Stimulated activated CD8-positive, alpha-beta memory T cell treated with anti-CD3 and anti-CD28 coated beads, Interleukin-4, amount 100 ng/mL, for 1 hour (primary cell): ENCODE measurements at places on chromosomes 4 and X.

- no peak for DNase-seq
Observed at GRCh38 chr4:181756451-181757095, 486.6 kb upstream of the TENM3 start.

DNA sequence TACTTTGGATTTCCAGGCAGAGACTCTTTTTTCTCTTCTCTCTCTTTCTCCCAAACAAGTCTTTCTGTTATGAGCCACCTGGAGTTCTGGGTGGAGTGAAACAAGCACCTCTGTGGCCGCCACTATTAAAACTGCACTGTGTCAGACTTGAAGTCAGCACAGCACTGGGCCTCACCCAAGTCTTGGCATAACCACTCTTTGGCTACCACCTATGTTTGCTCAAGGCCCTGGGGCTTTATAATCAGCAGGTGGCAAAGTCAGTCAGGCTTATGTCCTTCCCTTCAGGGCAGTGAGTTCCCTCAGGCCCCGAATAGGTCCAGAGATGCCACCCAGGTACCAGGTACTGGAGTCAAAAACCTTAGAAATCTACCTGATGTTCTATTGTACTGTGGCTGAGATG is 52.4 kb downstream of the ITIH6 start:
- DNase-seq, result no peak

GRCh38 chrX:17185431-17185830 is 189.6 kb upstream of the NHS start:
- DNase-seq, result no peak

DNA sequence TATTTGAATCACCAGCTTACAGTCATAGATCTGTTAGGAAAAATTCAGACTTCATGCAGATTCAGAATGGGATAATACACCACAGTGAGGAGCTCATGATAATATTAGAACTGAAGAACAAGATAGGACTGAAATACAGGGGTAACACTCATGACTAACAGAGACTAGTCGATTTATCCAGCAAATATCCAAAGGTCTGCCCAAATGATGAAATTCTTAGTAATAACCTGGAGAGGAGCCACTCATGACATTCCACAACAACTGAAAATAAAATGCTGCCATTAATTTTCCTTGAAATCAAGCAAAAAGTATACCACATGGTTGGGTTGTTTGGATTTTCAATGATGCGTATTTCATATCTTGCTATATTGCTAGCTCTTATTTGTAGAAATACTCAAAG is 903.7 kb upstream of the ADGRL3 start:
- no peak for DNase-seq

GRCh38 chr4:46890056-46890455 is 19.0 kb downstream of the COX7B2 start:
- DNase-seq, result no peak

GRCh38 chr4:83054928-83055327 is 19.9 kb downstream of the COPS4 start:
- DNase-seq, result no peak

- no peak for DNase-seq
Observed at GRCh38 chr4:37793562-37793961, 32.9 kb upstream of the PGM2 start.

GRCh38 chr4:76754439-76754838 is 143.5 kb downstream of the SOWAHB start:
- no peak for DNase-seq

DNA sequence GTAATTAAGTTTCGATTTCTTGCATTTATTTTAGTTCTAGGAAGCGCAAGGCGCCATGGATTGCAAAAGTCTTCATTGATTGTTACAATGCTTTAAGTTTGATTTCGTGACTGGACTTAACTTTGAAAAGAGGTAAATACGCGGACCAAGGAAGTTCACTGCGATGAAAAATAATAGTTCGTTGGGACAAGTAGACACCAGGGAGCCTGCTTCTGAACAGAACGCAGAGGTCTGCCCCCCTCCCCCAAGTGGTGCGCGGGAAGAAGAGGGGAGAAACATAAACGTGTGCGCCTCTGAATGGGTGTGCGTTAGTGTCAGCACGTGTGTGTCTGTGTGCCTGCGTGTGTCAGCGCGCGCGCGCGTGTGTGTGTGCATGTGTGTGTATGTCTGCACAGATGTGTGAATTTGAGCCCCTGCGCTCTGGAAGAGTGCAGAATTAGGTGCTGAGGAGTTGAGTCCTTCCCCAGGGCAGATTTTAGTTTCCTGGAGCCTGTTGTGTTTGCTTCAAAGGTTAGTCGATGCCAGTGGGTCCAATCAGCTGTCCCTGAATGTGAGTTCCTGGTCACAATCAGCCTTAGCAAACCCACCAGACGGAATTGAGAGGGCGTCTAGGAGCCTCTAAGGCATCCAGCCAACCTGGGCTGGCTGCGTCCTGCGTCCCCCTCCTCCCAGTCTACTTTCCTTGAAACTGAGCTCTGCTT is 5.8 kb upstream of the POU4F2 start:
- no peak for DNase-seq

DNA sequence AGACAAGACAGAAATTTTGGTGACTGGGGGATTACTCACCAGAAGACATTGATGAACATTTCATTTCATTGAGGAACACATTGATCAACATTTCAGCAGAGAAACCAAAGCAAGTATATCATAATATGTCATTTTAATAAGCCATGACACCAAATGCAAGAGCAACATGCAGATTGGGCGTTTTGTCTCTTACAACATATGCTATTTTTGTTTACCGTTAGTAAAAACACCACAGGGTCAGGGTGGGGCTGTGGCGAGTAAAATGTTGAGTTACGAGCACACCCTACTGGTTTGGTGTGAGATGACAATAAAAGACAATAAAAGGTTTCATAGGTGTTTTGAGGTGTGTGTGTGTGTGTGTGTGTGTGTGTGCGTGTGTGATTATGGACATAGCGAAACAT is 294.5 kb downstream of the PDGFC start:
- no peak for DNase-seq

DNA sequence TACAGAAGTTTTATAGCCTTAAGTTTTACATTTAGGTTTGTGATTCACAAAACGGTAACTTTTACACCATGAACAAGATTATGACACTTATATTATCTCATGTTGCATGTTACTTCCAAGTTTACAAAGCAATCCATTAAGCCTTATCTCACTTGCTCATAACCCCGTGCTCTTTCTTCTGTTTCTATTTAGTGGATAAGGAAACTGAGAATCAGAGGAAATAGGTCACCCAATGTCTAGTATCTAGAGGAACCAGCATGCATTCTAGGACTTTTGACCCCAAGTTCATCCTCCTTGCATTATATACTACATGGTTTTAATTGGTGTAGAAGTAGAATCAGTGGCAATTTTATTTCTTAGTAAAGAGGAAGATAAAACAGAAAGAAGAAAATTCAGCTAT is 67.0 kb upstream of the ANXA3 start:
- no peak for DNase-seq

- DNase-seq, result no peak
Observed at GRCh38 chr4:140296335-140297220, 76.9 kb upstream of the SCOC start.

DNA sequence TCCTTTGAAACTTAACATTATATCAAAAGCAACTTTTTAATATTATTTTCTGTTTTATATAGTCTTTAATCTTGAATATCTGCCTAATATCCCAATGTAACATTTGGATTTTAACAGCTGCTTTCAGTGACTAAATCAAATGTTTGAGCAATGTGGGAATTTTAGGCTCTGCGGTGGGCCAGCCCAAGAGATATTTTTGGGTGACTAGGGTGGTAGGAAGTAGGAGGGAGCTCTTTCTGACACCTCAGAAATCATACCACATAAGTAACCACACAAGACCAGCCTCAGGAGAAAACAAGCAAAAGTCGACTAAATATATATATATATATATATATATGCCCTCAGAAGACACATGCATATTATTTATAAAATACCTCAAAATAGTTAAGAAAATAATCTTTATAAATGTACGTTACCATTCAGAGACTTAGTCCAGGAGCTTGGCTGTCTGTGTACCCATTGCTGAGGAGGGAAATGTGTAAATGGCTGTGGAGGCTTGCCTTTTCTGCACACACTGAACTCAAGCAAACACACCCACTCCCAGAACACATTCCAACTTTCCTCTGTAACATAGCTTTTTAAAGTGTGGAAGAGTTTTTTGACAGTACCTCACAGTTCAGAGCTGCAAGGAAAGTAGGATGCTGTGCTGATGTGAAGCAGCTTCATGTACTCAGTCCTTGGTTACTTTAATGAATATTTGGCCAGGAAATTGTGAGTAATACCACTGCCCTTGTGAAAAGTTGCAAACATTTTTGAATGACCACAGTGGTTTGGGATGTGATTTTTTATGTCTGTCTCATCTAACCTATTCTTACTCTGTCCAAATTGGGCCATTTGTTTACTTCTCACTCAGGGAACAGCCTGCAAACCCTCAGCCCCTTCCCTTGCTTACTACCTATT is at the start of gene RTL3:
Gene RTL3, minus strand, starts transcription at position 484 of the 900 bp plus-strand sequence. CDS start 908 bp downstream, outside the sequence.
- DNase-seq, result no peak

GRCh38 chr4:1604706-1605205 is 79.4 kb downstream of the FAM53A start:
- no peak for DNase-seq

DNA sequence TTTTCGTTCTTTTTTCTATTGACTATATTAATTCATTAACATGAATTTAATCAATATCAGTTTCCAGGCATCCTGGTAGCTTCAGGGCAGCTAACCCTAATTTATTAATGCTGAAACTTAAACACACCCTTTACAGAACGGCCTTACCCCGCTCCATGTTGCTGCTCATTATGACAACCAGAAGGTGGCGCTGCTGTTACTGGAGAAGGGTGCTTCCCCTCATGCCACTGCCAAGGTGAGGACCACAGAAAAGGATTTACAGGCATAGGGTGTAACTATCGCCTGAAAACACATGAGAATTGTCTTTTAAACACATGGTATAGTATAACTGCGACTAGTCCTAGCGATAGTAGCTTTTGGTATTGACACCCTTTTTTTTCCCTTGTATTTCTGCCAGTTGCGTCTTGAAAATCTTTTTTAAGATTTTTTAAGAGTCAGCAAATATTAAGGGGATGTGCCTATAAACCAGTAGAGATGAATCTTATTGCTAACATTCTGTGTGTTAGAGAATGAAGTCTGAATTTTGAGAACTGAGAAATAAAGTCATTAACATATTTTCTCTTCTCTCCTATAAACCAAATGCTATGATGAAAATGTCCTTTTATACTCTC is 229.0 kb downstream of the ANK2 start:
- DNase-seq, result no peak

- no peak for DNase-seq
Observed at GRCh38 chr4:188411805-188412204, 272.6 kb downstream of the TRIML1 start.

GRCh38 chr4:6703786-6704185 is 5.9 kb downstream of the MRFAP1L1 start:
- DNase-seq, result no peak

GRCh38 chr4:26782830-26783202 is 77.8 kb upstream of the STIM2 start:
- DNase-seq, result no peak

DNA sequence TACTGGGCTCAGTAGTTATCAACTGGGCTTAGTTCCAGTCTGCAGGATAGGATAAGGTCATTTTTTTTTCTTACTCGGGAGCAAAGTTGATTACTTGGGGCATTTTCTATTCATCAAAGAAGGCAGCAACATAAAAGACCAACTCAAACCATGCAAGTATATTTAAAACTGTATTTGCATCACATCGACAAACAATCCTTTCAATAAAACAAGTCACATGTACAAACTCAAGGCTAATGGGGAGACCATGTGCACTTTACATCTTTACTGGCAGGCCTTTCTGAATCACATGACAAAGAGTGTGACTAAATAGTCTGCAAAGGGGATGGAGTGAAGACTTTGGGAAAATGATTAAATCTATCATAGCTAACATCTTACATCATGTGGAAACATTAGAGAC is 610.4 kb upstream of the BOD1L1 start:
- DNase-seq, result no peak

DNA sequence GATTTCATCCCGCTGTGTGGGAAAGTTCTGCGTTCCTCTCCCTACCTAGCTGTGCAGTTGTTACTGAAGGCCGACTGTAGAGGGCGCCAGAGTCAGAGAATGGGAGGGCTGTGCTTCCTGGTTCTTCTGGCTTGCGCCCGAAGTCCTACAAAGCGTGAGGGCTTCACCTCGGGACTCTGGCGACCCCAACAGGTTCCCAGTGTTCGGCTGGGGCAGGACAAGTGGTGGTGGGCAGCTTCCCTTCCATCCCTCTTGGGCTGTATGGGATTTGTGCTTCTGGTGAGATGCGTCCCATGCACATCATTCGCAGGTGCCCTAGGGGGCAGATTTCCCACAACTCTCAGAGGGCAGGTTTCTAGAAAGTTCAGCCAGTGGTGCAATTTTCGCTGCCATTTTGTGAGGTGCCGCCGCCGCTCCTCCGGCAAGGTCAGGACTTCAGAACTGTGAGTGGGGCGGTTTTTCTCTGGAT is 27.3 kb downstream of the CT45A1 start:
- no peak for DNase-seq

GRCh38 chrX:68936608-68937007 is 107.8 kb downstream of the EFNB1 start:
- DNase-seq, result no peak

GRCh38 chr4:52370576-52370975 is 288.5 kb downstream of the USP46 start:
- DNase-seq, result no peak

DNA sequence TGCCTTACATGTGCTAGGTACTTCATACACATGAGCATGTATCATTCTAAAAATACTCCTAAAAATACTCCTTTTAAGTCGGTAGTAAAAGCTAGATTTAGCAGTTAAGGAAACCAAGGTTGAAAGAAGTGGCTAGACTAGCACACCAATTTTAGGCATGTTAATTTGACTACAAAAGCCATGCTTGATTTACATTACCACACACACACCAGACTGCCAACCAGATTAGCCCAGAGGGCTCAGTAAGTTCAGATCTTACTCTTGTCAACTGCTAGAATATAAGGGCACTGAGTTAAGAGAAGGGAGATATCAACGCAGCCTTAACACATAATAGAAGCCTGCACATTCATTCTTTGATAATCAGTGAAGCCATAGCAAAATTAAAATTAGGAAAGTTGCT is 117.9 kb downstream of the MID1IP1 start:
- no peak for DNase-seq

DNA sequence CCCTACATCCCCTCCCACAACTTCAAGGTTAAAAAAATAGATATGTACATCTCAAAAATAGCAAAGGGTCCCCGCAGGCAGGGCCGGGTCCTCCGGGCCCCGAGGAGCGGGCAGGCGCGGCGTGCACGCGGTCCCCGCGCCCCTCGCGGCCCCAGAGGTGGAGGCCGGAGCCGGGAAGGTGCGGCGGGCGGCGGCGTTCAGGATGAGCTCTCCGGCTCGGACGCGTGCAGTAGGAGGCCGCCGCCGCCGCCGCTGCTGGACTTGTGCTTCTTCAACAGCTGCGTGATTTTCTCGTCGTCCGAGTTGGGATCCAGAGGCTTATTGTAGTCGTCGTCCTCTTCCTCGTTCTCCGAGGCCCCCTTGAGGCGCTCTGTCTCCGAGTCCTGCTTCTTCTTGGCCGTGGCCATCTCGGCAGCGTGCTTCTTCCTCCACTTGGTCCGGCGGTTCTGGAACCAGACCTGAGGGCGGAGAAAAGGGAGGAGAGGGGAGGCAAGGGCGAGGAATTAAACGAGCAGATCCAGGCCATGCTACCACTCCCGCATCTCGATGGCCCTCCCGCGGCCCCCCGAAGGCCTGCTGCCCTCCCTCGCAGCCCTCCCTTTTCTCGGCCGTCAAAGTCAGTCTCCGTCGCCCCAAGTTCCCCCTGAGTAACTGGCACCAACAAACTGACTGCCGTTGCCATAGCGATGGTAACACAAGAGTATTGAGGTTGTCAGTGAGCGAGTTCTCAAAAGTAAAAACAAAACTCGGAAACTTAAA is 5.8 kb downstream of the NKX6-1 start:
- no peak for DNase-seq
